ENCODE measurements at places on chromosomes 2 and 18.

GRCh38 chr2:230696670-230697069, 16.0 kb upstream of the CAB39 start:
- no peak for DNase-seq

DNA sequence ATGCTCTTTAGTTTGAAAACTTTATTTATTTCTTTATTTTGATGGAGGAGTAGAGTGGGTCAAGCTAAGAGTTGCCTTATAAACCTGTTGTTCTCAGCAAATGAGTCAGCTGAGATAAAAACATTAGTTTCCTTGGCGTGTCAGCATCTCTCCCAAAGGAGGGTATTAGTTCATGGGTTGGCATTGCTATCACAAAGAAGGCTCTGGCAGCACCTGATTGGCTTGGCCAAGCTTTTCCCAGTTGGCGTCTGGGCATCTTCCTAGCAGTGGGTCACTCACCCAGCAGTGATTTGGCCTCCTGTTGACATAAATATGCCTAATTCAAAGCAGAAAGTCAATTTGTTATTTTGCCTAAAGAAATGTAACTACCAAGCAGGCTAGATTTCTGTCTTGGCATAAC, 200.7 kb upstream of the TNP1 start:
- no peak for DNase-seq

DNA sequence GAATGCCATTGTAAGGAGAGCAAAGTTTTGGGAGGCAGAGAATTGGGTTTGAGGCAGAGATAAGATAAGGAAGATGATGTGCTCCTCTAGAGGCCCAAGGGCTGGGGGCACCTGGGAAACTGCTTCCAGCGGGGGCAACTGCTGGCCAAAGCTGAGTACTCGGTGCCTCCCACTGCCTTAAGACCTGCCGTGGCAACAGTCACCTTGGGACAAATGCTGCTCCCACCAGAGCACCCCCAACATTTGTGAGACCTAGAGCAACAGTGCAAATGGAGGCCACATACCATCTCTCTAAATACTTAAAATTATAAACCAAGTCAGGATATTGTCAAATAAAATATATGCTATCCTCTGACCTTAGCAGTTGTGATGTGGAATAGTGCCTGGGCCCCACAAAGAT, 127.1 kb downstream of the CAPN13 start:
- no peak for DNase-seq

- DNase-seq = no peak
Observed at GRCh38 chr2:163641986-163642385, 93.8 kb downstream of the FIGN start.

DNA sequence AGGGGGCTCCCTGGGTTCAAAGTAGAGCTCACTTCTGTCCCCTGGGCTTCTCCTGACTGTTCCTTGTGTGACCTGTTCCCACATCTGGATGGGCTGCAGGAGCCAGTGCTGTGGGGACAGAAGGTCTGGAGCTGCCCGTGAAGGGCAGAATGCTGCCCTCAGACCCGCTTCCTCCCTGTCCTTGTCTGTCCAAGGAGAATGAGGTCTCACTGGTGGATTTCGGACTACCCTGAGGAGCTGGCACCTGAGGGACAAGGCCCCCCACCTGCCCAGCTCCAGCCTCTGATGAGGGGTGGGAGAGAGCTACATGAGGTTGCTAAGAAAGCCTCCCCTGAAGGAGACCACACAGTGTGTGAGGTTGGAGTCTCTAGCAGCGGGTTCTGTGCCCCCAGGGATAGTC, 15.5 kb downstream of the EMX1 start:
- DNase-seq = no peak

DNA sequence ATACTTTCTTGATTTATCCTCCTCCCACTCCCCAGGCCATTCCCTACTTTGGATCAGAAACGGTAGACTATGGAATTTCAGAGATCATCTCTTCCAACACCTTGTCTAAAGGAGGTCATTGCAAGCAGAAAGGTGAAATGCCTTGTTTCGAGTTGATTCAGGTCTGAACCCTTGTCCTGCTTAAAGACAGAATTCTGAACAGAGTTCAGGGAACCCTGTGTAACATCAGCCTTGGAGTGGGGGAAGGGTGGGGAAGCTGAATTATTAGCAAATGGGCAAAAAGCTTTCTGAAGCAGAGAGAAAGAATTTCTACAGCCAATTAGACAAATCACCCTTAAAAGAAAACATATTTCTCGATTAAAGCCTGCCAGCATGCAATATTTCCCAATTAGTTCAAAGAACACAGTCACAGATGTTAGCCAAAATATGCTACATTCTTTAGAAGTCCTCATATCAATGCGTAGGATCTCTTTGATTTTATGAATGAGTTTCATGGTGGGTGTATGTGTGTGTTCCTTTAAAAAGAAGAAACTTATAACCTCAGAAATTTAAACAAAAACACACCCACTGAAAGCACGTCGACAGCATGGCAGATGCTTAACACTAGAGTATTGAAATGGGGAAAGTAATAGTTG, 353.1 kb downstream of the RND3 start:
- no peak for DNase-seq

- no peak for DNase-seq
Observed at GRCh38 chr2:222882484-222882928, 21.7 kb downstream of the ACSL3 start.

DNA sequence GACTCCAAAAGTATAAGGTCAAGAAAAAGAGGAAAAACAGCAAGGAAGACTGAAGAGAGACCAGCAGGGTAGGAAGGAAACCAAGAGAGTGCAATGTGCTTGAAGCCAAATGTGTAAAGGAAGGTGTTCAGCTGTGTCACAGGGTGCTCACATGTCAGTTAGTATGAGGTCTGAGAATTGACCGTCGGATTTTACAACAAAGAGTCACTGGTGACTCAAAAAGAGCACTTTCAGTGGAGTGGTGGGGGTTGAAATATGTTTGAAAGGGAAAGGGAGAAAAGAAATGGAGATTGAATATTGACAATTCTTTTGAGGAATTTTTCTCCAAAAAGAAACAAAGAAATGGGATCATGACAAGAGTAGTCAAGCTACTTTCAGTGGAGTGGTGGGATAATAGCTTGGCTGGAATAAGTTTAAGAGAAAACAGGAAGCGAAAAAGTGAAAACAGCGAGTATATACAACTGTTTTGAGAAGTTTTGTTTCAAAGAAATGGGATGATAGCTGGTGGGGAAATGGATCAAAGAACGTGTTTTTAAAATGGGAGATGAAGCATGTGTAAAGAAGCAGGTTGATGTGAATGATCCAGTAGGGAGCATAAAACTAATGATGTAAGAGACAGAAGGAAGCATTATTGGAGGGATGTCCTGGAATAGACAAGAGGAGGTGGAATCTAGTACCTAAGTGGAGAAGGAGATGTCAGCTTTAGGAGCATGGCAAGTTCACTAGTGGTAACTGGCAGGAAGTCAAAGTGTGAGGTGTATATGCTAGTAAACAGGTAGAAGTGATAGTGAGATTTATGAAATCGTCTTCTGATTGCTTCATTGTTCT, 3.6 kb upstream of the TSPYL6 start:
- DNase-seq = no peak

DNA sequence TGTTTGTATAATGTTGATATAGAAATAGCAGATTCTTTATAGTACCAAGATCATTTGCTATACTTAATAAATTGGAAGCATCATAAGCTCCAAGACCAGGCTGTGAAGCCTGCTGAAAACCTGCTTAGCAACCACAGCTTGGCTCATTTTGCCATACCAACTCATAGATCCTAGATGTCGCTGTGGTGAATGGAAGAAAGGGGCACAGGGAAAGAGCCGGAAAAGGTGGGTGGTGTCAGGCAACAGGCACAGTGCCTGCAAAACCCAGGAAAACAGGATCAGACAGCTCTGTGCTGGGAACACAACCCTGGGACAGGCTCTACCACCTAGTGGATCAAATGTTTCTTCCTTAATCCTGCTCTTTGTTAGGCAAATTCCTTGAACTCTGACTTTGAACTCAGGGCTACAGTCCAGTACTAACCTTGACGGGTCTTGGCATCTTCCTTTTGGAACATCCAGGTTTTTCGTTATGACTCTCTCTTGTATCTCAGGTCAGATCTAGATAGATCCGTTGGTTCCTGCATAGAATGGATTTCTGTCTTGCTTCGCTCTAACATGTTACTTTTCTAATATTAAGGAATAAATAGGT, 31.6 kb downstream of the TWSG1 start:
- no peak for DNase-seq

- no peak for DNase-seq
Observed at GRCh38 chr2:230781130-230781797, 68.6 kb downstream of the CAB39 start.

- no peak for DNase-seq
Observed at GRCh38 chr18:23981369-23981980, 33.1 kb upstream of the TTC39C start.

GRCh38 chr2:197711578-197711977, 6.4 kb downstream of the MARS2 start:
- no peak for DNase-seq

GRCh38 chr2:176101842-176102241, 2.2 kb downstream of the HOXD12 start:
- no peak for DNase-seq

DNA sequence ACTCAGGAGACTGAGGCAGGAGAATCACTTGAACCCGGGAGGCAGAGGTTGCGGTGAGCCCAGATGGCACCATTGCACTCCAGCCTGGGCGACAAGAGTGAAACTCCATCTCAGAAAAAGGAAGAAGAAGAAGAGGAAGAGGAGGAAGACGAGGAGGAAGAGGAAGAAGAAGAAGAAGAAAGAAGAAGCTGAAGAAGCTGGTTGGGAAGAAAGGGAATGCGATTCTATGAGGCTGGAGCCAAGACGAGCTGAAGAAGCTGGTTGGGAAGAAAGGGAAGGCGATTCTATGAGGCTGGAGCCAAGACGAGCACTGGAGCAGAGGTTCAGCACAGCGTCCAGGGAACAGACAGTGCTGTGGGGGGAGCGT, 30.3 kb upstream of the TAF1B start:
- DNase-seq = no peak

DNA sequence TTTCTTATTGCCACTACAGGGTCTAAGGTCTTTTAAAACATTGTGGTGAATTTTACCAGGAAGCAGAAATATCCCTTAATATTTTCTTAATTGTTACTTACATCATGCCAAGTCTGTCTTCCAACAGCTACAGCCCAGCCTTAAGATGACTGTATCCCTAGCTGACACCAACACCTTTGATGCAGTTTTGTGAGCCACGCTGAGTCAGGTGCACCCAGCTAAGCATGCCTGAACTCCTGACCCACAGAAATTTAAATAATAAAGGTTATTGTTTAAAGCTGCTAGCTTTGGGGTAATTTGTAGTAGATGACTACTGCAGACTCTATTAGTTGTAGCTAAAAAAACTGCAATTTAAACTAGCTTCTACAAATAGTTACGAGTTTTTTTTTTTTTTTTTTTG, 1757.9 kb upstream of the LRRTM1 start:
- no peak for DNase-seq

GRCh38 chr2:71834796-71835195, 312.9 kb downstream of the CYP26B1 start:
- DNase-seq = no peak

DNA sequence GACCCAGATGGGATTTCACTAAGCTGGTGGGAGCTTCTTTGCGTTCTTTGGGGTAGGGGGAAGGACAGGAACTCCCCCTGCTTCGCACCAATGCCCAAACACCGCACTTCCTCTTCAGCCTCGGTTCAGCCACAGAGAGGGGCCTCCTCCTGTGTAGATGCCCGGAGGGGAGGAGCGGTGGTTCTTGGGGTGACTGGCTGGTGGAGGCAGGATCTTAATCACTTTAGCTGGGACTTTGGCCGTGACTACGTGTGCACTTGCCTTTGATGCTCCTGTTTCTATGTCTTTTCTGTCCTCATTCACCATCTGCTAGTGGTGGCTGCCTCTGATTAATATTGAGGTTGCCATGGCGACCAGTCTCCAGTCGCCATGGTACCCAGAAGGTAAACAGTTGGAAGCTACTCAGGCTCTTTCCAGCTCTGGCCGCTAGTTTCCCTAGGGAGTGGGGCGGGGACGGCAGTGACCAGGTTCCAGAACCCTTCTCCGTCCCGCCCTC, 1.9 kb downstream of the CNGA3 start:
- DNase-seq = no peak

GRCh38 chr18:26386441-26386840, 160.2 kb downstream of the TAF4B start:
- DNase-seq = no peak

GRCh38 chr18:79521416-79522205, 125.9 kb downstream of the NFATC1 start:
- no peak for DNase-seq

GRCh38 chr2:21710031-21710430, 586.3 kb downstream of the TDRD15 start:
- DNase-seq = no peak

- DNase-seq = no peak
Observed at GRCh38 chr2:29706171-29706720, 215.1 kb downstream of the ALK start.

DNA sequence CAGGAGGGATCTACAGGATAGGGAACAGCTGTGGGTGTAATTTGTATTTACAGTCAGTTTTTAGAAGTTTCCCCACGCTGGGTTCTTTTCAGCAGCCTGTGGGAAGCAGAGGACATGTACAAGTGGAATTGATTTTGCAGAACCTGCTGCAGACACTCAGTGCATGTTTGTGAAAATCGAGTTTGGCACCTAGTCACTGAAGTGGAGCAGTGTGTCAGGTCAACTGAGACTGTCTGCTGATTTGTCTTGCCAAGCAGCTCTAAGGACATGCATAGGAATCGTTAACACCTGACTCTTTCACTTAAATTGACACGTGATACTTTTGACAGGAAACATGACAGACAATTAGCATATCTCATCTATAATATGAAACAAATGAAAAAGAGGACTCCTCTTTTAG, 416.6 kb downstream of the TMX3 start:
- DNase-seq = no peak

Measured in nucleus accumbens (tissue), 56 donors.